Fibroblast of lung (primary cell): ENCODE measurements at places on chromosomes 2 and 18. TPM values are rescaled to one million over a fixed set of nuclear protein-coding genes. Genes with fewer than 3 reads are reported as not detected.

DNA sequence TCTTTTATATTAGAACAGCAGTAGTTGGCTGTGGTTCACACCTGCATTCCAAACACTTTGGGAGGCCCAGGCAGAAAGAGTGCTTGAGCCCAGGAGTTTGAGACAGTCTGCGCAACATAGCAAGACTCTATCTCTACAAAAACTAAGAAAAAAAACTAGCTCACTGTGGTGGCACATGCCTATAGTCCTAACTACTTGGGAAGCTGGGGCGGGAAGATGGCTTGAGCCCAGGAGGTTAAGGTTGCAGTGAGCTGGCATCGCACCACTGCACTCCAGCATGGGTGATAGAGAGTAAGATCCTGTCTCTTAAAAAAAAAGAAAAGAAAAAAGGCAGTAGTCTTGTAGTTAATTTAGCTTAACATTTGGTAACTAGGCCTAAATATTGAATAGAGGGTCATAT is 136.6 kb downstream of the AGPS start:
- H3K27me3 ChIP-seq: no peaks in the 10 kb centered on the region
- H3K4me1 ChIP-seq: no peaks in the 10 kb centered on the region
- H3K27ac ChIP-seq: no peak overlapping the region
- no peak overlapping the region for H3K4me3 ChIP-seq
- H3K36me3 ChIP-seq: no peaks in the 10 kb centered on the region

BCL2 gene
- 3.6 and 9.0 TPM in 2 replicates for total RNA-seq

- no peak overlapping the region for H3K27ac ChIP-seq
- H3K4me3 ChIP-seq: no peak overlapping the region
- H3K27me3 ChIP-seq: no peaks in the 10 kb centered on the region
Observed at GRCh38 chr2:180205621-180206235, 198.6 kb upstream of the CWC22 start.

DNA sequence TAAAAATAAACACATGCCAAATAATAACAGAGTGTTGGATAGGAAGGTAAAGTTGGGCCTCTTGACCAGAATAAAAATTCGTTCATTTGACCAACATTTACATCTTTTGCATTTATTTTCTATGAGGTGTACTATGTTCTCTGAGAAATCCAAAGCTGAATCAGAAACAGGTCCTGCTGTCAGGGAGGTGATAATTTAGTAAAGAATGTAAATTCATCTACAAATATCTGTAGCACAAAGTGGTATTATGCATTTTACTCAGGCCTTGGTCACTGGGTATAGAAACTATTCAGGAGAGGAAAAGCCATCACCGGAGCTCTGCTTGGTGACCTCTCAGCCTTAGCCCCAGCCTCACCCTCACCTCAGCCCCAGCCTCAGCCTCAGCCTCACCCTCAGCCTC is 208.9 kb downstream of the SPP2 start:
- peaks cover 11% of the 10 kb centered on the region for H3K4me1 ChIP-seq
- H3K36me3 ChIP-seq: no peaks in the 10 kb centered on the region
- no peak overlapping the region for H3K4me3 ChIP-seq
- H3K27ac ChIP-seq: no peak overlapping the region
- H3K27me3 ChIP-seq: no peaks in the 10 kb centered on the region

DNA sequence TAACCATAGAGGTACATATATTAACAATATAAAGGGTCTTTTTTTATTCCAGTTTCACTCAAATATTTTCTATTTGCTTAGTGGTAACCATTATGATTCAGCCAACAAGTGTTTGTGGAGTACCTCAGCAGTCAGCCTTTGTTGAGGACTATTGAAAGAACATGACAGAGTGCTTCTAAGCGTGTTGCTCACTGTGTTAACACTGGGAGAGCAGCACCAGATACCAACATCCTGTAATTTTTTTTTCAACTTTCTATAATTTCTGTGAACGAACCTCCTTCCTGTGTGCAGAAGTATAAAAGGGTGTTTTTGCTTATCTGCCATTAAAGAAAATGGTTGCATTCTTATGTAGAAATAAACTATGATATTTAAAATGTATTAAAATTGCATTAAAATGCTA is 239.0 kb downstream of the PHLPP1 start:
- no peak overlapping the region for H3K27ac ChIP-seq
- H3K4me1 ChIP-seq: no peaks in the 10 kb centered on the region
- H3K4me3 ChIP-seq: no peak overlapping the region
- no peak for DNase-seq

DNA sequence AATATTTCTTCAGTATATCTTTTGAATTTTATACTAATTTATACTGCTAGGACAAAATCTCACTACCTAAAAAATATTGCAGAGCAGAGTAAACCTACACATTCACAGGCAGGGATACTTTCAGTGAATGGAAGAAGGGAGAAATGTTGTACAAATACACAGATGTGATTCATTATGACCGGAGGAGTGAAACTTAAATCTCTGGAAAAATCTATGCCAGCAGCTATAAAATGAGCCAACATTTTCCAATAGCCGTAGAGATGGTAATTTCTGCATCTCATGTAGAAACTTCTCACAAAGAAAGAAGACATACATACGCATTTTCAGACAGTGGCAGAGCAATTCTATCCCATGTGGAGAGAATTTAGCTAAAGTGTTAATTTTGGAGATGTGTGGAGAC is 54.8 kb downstream of the KCNS3 start:
- no peaks in the 10 kb centered on the region for H3K36me3 ChIP-seq
- H3K4me1 ChIP-seq: peaks cover 3% of the 10 kb centered on the region
- no peak for DNase-seq

DNA sequence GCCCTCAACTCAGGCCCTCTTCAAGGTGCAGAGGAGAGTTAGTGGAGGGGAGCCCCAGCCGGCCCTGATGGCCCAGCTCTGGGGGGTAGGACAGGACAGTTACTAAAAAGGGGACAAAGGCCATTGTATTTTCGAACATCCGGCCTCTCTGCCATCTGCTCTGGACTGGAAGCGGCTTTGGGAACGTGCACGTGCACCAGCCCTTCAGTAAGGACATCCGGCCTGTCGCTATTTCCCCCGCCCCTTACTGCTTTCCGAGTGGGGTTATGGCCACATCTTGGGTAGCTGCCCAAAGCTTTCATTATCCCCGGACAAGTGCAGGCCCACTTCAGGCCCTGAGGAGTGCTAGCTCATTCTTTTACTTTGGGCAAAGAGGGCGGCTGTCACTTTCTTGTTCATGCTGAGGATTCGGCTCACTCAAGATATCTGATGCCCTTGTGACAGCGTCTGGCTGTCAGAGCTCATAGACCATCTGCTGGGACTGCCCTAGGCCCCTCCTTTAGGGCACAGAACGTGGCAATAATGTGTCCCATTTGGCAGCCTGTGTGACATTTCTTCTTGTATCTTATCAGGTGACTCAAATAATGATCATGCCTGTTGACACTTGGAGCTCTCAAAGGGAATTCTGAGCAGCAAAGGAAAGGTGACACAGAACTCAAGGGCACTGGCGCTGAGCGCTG is 17.5 kb downstream of the SLC4A3 start:
- peaks cover 9% of the 10 kb centered on the region for H3K4me1 ChIP-seq
- no peaks in the 10 kb centered on the region for H3K36me3 ChIP-seq
- H3K4me3 ChIP-seq: no peak overlapping the region

DNA sequence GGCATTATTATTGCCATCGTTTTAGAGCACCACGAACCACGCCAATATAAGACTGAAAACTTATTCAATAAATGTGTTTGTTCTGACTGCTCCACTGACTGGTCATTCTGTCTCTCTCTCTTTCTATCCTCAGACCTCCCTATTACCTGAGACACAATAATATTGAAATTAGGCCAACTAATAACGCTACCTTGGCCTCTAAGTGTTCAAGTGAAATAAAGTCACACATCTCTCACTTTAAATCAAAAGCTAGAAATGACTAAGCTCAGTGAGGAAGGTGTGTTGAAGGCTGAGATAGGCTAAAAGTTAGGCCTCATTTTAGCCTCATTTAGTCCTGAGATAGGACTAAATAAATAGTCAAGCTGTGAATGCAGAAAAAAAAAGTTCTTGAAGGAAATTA is 38.8 kb downstream of the G6PC2 start:
- no peak overlapping the region for H3K4me3 ChIP-seq
- DNase-seq: no peak
- no peaks in the 10 kb centered on the region for H3K36me3 ChIP-seq
- H3K27me3 ChIP-seq: no peaks in the 10 kb centered on the region
- H3K4me1 ChIP-seq: no peaks in the 10 kb centered on the region

GRCh38 chr18:31039426-31039825 is 3.1 kb downstream of the DSC3 start:
- no peaks in the 10 kb centered on the region for H3K27me3 ChIP-seq
- no peak overlapping the region for H3K4me3 ChIP-seq
- H3K27ac ChIP-seq: no peak overlapping the region
- H3K36me3 ChIP-seq: no peaks in the 10 kb centered on the region

DNA sequence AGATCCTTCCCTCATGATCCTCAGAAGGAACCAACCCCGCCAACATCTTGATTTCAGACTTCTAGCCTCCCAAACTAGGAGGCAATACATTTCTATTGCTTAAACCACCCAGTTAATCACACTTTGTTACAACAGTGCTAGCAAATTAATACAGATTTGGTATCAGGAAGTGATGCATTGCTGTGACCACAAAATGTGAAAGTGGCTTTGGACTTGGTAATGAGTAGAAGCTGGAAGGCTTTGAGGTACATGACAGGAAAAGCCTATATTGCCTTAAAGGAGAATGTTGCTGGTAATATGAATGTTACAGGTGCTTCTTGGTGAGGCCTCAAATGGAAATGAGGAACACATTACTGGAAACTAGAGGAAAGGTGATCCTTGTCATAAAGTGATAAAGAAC is 260.3 kb downstream of the SATB2 start:
- DNase-seq: no peak
- no peaks in the 10 kb centered on the region for H3K4me1 ChIP-seq
- no peaks in the 10 kb centered on the region for H3K27me3 ChIP-seq

POTEF gene
- total RNA-seq: not detected in 2 replicates

LGALSL gene
- total RNA-seq: 2.8 and 3.1 TPM in 2 replicates

- no peaks in the 10 kb centered on the region for H3K27me3 ChIP-seq
- no peak overlapping the region for H3K27ac ChIP-seq
- DNase-seq: no peak
Observed at GRCh38 chr18:46290440-46291020, 186.3 kb downstream of the HAUS1 start.

DNA sequence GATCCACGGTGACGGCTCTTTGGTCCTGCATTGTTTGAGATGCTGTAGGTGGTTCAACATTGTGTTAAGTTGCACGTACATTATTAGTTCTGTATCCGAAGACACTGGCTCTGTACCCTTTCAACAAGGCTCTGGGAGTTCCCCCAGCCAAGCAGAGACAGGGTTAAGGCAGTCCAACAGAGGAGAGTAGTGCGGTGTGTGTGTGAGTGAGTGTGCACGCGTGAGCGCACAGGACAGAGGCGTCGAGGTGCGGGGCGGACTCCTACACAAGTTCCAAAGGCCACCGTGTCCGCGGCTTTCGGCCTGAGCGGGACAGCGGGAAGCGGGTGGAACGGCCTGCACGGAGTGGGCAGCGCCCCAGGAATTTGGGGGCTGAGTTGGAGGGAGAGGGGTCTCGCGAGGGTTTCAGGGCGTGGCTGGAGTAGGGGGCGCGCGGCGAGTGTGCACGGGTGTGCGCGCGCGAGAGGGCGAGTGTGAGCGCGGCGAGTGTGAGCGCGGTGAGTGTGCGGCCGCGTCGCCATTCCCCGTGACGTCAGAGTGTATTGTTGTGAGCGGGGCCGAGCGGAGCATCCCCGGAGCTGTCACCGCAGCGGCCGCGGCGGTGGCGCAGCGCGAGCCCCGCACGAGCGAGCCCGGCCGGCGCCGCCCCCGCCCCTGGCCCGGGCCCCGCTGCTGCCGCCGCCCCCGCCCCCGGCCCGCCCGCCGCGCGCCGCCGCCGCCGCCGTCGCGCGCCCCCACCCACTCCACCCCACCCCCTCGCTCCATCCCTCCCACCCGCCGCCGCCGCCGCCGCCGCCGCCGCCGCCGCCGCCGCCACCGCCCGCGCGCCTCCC is at the start of gene ASXL3:
TSS of gene ASXL3 (plus strand) at position 535 of the 833 bp plus-strand sequence. CDS start 413 bp downstream, outside the sequence.
- H3K4me3 ChIP-seq: peak within 1 kb of the TSS; percentile 64
- H3K27me3 ChIP-seq: peaks cover 21% of the 10 kb centered on the region
- peaks cover 2% of the 10 kb centered on the region for H3K4me1 ChIP-seq
- peak; percentile 51 for DNase-seq

DNA sequence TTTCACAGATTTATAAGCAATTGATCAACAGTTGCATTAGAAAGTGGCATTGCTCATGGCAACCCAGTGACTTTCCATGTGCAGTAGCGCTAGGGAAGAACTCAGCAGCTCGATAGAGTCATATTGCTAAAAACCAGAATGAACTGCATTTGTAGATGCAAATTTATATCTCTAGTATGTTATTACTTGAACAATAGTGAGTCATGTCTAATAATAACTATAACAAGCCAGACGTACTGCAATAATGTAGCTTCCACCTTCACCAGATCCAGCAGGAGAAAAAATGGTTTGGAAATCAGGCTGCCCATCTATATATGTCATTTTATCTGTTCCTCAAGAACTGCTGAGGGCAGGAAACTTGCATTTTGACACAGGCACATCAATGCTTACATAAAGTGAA is 66.5 kb upstream of the FIGN start:
- H3K4me3 ChIP-seq: no peak overlapping the region
- peak; percentile 25 for DNase-seq
- H3K27me3 ChIP-seq: no peaks in the 10 kb centered on the region

GRCh38 chr2:215299337-215299859 is 12.5 kb upstream of the ATIC start:
- H3K36me3 ChIP-seq: no peaks in the 10 kb centered on the region
- H3K27me3 ChIP-seq: no peaks in the 10 kb centered on the region
- H3K4me1 ChIP-seq: peaks cover 4% of the 10 kb centered on the region
- H3K4me3 ChIP-seq: no peak overlapping the region
- DNase-seq: no peak

GRCh38 chr2:2324119-2324518 is 7.0 kb downstream of the MYT1L start:
- no peaks in the 10 kb centered on the region for H3K36me3 ChIP-seq
- no peak for DNase-seq
- no peak overlapping the region for H3K27ac ChIP-seq
- no peak overlapping the region for H3K4me3 ChIP-seq
- H3K27me3 ChIP-seq: no peaks in the 10 kb centered on the region

KCNJ13 gene
- total RNA-seq: not detected in 2 replicates

DNA sequence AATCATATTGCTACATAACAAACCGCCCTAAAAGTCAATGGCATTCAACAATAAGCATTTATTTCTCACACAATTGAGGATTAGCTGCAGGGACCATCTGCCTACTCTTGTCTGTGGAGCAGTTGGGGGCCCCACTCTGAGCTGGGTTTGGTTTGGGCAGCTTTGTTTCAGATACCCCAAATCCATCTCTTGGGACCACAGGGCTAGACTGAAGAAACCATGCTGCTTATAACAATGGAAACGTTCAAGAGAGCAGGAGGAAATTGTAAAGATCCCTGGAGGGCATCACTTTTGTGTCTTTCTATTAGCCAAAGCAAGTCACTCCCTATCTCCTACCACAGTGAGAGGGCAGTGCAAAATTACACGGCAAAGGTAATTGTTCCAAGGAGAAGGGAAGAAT is 146.5 kb upstream of the MGAT5 start:
- no peaks in the 10 kb centered on the region for H3K36me3 ChIP-seq
- H3K27ac ChIP-seq: no peak overlapping the region
- no peak overlapping the region for H3K4me3 ChIP-seq
- H3K4me1 ChIP-seq: no peaks in the 10 kb centered on the region
- DNase-seq: no peak
